Hematopoietic multipotent progenitor cell treated with erythropoietin and hydrocortisone succinate and interleukin-3 and kit ligand, for 6 days (in vitro differentiated cells): ENCODE measurements at places on chromosomes 4 and X.
A peak's percentile ranks its signal among the peaks of the same experiment; 100 is the strongest.

GRCh38 chr4:101183221-101183620, 164.1 kb downstream of the PPP3CA start:
- no peak for DNase-seq

- peak; percentile 87 for DNase-seq
These were observed 143.5 kb upstream of the GALNT7 start for GRCh38 chr4:173025131-173025530.

GRCh38 chr4:16682975-16683374, 215.5 kb downstream of the LDB2 start:
- no peak for DNase-seq

DNA sequence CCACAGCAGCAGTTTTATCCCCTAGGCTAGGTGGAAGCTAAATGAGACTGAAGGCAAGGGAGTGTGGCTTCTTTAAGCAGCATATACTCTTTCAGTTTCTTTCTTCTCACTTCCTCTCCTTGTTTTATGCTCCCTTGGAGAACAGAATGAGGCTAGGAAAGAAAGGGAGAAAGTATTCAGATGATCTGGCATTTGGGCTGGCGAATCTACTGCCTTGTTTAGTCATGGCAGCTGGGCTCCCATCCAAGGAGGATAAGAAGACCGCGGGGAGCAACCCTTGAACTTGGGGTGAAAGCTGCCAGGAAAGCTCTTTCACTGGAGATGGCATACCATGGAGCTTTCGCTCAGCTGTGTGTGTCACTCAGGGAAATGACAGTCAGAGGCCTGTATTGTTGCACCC, 72.1 kb downstream of the ARHGEF38 start:
- DNase-seq, result peak; percentile 39

DNA sequence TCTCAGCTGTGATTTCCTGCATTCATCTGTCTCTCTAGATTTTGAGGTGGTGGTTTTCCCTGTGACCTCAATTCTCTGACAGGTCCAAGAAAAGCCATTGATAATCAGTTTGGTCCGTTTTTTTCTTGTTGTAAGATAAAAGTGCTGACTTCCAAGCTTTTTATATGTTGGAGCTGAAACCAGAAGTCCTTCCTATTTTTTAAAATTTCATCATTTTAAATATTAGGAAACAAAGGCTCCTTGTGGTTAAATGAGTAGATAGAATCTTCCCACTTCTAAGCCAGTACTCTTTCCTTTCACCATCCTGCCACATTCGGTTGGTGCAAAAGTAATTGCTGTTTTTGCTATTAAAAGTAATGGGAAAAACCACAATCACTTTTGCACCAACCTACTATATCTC, 18.3 kb downstream of the RNF175 start:
- DNase-seq, result no peak

- peak; percentile 10 for DNase-seq
These were observed 1502.1 kb upstream of the ADGRL3 start for GRCh38 chr4:59698041-59698440.

- no peak for DNase-seq
These were observed 56.2 kb downstream of the LRRC66 start for GRCh38 chr4:51963841-51964517.

- DNase-seq, result no peak
These were observed 21.9 kb upstream of the IGFBP7 start for GRCh38 chr4:57131849-57132742.

- DNase-seq, result no peak
These were observed 167.6 kb upstream of the ANK2 start for GRCh38 chr4:112881842-112882241.

GRCh38 chrX:18995221-18995620, 11.3 kb upstream of the PHKA2 start:
- no peak for DNase-seq

- DNase-seq, result peak; percentile 29
These were observed 331.0 kb upstream of the EMCN start for GRCh38 chr4:100848841-100849240.

GRCh38 chr4:82715731-82716617, 82.6 kb downstream of the SCD5 start:
- DNase-seq, result peak; percentile 8

- no peak for DNase-seq
These were observed 57.2 kb downstream of the PPP2R2C start for GRCh38 chr4:6415031-6415705.

DNA sequence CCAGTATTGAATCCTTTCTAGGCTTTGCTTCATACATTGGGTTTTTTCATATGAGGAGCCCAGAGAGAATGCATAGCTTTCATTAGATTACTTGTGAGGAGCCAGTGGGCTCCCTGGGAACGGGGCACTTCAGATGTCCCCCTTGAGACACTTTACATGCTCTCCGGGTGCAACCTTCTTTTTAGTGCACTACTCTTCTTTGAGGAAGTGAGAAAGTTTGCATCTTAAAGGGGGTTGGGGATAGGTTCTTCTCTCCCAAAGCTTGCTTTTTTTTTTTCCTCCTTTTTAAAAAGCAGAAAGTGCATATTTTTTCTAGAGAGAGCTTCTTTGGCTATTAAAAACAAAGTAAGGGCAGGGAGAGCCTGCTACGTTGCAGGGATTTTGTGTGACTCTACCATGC, 4.3 kb downstream of the HADH start:
- no peak for DNase-seq

GRCh38 chr4:76067652-76068286, 6.7 kb upstream of the ART3 start:
- peak; percentile 90 for DNase-seq

DNA sequence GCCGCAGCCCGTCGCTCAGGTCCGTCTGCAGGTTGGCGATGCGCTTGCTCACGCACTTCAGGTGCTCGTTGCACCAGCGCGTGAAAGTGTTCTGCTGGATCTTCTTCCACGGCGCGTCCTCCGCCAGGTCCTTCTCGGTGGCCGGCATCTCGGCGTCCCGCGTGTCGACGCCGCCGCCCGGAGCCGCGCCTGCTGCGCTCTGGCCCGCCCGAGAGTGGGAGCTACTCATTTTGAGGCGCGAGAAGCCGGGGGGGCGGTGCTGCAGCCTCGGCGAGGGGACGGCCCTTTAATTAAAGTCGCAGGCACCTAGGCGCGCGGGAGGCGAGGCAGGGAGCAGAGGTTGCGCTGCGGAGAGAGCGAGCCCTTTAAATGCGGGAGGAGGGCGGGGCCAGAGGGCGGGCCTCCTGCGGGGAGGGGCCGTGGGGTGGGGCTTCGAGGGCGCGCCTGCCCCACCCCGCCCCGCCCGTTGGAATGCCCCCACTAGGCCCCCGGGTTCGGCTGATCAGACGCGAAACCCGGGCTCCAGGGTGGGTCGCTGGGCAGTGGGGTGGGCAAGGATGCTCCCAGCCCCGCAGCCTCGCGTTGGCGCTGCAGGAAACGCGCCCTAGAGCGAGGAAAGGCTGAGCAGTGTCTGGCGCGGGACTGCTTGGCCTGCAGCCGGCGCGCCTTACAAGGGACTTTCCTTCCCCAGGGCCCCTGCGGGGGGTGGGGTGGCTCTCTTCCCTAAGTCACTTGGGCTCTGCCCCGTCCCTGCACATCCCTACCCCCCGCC, 3.2 kb downstream of the FLNA start:
- DNase-seq, result peak; percentile 93
